ENCODE measurements at places on chromosomes 16 and 17. TPM values are rescaled to one million over a fixed set of nuclear protein-coding genes. Genes with fewer than 3 reads are reported as not detected.

The STX1B gene
- 1.3 TPM for total RNA-seq

The OR1A1 gene
- total RNA-seq: not detected

The SMIM36 gene
- total RNA-seq: not detected

The ENPP7 gene
- total RNA-seq: not detected

GRCh38 chr17:44820631-44821212 lies 9.4 kb downstream of the GJC1 start:
- peaks cover 3% of the 10 kb centered on the region for H3K4me1 ChIP-seq
- no peak overlapping the region for H3K27ac ChIP-seq
- no peak overlapping the region for H3K4me3 ChIP-seq
- peaks cover 30% of the 10 kb centered on the region for H3K27me3 ChIP-seq
- DNase-seq: no peak

- H3K27me3 ChIP-seq: no peaks in the 10 kb centered on the region
- H3K4me1 ChIP-seq: peaks cover 56% of the 10 kb centered on the region
- peak overlapping the region; percentile 78 for H3K4me3 ChIP-seq
These were observed 69.6 kb downstream of the RAI1 start for GRCh38 chr17:17750881-17751280.

- peak; percentile 56 for DNase-seq
- H3K4me3 ChIP-seq: peak overlapping the region; percentile 79
- H3K4me1 ChIP-seq: peaks cover 31% of the 10 kb centered on the region
- H3K27ac ChIP-seq: no peak overlapping the region
These were observed 1.0 kb downstream of the NOG start for GRCh38 chr17:56594320-56595107.

- H3K36me3 ChIP-seq: no peaks in the 10 kb centered on the region
- no peak for DNase-seq
- H3K4me3 ChIP-seq: peak overlapping the region; percentile 76
- peaks cover 52% of the 10 kb centered on the region for H3K4me1 ChIP-seq
These were observed 5.7 kb downstream of the DLG4 start for GRCh38 chr17:7213895-7214299.

The IRX5 gene
- not detected for total RNA-seq

- no peak for DNase-seq
- no peak overlapping the region for H3K27ac ChIP-seq
- no peak overlapping the region for H3K4me3 ChIP-seq
- peaks cover 18% of the 10 kb centered on the region for H3K36me3 ChIP-seq
These were observed 49.7 kb downstream of the MSI2 start for GRCh38 chr17:57305908-57306504.

The SPDYE4 gene
- not detected for total RNA-seq

DNA sequence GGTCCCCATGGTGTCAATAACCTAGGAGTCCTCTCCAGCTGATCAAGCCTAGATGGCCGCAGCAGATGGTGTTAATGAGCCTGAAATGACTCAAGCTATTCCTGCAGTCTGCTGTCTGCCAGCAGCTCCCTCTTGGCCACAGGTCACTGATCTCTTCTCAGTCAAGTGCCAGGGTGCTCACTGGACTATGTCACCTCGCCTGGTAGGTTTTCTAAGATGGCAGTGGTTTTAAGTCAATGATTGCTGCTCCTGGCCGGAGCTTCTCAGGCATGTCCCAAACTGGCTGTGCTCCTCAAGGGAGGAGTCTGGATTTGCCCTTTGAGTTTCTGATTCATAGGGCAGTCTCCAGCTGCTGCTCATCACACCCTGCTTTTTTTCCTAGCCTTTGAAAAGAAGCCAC lies 58.6 kb upstream of the SHISA6 start:
- no peak overlapping the region for H3K27ac ChIP-seq
- H3K27me3 ChIP-seq: peaks cover 3% of the 10 kb centered on the region
- no peaks in the 10 kb centered on the region for H3K36me3 ChIP-seq
- H3K4me1 ChIP-seq: no peaks in the 10 kb centered on the region

- H3K4me3 ChIP-seq: peak overlapping the region; percentile 22
- H3K27me3 ChIP-seq: no peaks in the 10 kb centered on the region
- peaks cover 12% of the 10 kb centered on the region for H3K4me1 ChIP-seq
- no peak overlapping the region for H3K27ac ChIP-seq
These were observed 12.1 kb downstream of the NDUFAF8 start for GRCh38 chr17:81251094-81251708.

The KREMEN2 gene
- not detected for total RNA-seq

DNA sequence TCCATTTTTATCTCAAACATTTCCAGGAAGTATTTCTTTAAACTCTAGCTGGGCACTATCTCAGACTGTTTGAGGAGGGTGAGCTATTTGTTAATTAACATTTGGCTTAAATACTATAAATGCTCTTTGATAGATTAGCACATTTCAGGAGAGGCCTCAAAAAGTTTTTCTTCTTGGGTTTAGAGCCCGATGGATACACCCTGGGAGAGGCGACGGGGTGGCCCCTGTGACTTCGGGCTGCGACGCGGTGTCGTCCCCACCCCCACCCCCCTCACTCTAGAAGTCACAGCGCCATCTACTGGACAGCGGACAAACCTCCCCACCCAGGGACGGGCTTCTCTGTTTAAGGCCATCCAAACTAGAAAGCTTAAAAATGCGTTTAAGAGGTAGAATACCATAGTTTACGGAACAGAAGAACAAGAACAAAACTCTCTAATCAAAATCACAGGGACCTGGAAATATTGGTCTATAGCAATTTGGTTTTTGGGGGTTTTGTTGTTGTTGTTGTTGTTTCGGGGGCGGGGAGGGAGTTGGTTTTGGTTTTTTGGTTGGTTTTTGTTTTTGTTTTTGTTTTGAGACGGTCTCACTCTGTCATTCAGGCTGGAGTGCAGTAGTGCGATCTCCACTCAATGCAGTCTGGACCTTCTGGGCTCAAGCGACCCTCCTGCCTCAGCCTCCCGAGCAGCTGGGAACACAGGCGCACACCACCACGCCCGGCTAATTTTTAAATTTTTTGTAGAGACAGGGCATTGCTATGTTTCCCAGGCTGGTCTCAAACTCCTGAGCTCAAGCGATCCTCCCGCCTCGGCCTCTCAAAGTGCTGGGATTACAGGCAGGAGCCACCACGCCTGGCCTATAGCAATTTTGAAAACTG lies 254.4 kb downstream of the C16orf95 start:
- H3K4me3 ChIP-seq: no peak overlapping the region
- peaks cover 60% of the 10 kb centered on the region for H3K27me3 ChIP-seq
- no peaks in the 10 kb centered on the region for H3K36me3 ChIP-seq
- peak; percentile 43 for DNase-seq

The CA5A gene
- not detected for total RNA-seq

GRCh38 chr17:48993951-48994350 lies 3.2 kb upstream of the IGF2BP1 start:
- H3K36me3 ChIP-seq: no peaks in the 10 kb centered on the region
- peaks cover 15% of the 10 kb centered on the region for H3K4me1 ChIP-seq
- no peak for DNase-seq
- peaks cover 86% of the 10 kb centered on the region for H3K27me3 ChIP-seq
- no peak overlapping the region for H3K4me3 ChIP-seq
- no peak overlapping the region for H3K27ac ChIP-seq

The HOXB6 gene
- not detected for total RNA-seq

The RANBP10 gene
- total RNA-seq: 16.1 TPM

- H3K27me3 ChIP-seq: no peaks in the 10 kb centered on the region
- DNase-seq: peak; percentile 61
- peaks cover 19% of the 10 kb centered on the region for H3K4me1 ChIP-seq
- H3K27ac ChIP-seq: no peak overlapping the region
- peaks cover 5% of the 10 kb centered on the region for H3K36me3 ChIP-seq
These were observed 5.3 kb downstream of the NEURL4 start for GRCh38 chr17:7323731-7324437.

- peaks cover 15% of the 10 kb centered on the region for H3K27me3 ChIP-seq
- DNase-seq: no peak
- H3K36me3 ChIP-seq: no peaks in the 10 kb centered on the region
- no peak overlapping the region for H3K4me3 ChIP-seq
- no peak overlapping the region for H3K27ac ChIP-seq
These were observed 268.3 kb downstream of the ABCC12 start for GRCh38 chr16:47887496-47887895.

- H3K4me1 ChIP-seq: peaks cover 60% of the 10 kb centered on the region
- no peak overlapping the region for H3K4me3 ChIP-seq
- H3K36me3 ChIP-seq: peaks cover 14% of the 10 kb centered on the region
- no peaks in the 10 kb centered on the region for H3K27me3 ChIP-seq
These were observed 20.4 kb downstream of the USP10 start for GRCh38 chr16:84720177-84720579.

Data from activated naive CD8-positive, alpha-beta T cell treated with anti-CD3 and anti-CD28 coated beads for 36 hours (primary cell).